ENCODE measurements at places on chromosomes 12 and 14. TPM values are rescaled to one million over a fixed set of nuclear protein-coding genes. Genes with fewer than 3 reads are reported as not detected.

- no peak for ATAC-seq
Measured at GRCh38 chr12:110913119-110914056, 7.0 kb downstream of the MYL2 start.

Gene CLEC4D
- total RNA-seq: 1.0 TPM

- no peak for ATAC-seq
Measured at GRCh38 chr12:109014984-109015765, 5.7 kb downstream of the SVOP start.

GRCh38 chr14:92401561-92401960 is 78.6 kb downstream of the SLC24A4 start:
- ATAC-seq: no peak

DNA sequence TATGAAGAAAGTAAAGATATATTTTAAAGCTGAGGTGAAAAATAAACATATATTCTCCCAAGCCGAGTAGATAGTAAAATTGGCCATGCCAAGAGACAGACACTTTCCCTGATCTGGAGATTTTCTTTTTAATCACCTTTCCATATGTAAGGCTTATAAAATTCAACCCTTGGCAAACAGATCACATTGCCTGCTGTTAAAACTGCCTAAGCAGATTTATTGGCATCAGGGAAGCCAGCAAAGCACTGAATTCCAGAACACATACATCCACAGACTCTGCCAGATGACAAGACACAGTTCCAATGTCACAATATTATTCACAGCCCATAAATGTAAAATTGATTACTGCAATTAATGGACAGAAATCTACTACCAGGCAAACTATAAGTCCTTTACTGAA is 78.2 kb upstream of the GARIN2 start:
- ATAC-seq: no peak

All from gastroesophageal sphincter (tissue), 4 donors.